ENCODE measurements at places on chromosomes 7 and 10.

DNA sequence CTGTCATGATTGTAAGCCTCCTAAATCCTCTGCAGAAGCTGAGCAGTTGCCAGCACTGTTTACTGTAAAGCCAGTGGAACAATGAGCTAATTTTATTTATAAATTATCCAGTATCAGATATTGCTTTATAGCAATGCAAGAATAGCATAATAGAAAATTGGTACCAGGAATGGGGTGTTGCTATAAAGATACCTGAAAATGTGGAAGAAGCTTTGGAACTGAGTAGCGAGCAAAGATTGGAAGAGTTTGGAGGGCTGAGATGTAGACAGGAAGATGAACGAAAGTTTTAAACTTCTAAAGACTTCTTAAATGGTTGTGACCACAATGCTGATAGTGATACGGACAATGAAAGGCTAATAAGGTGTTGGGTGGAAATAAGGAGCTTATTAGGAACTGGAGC, 917.4 kb upstream of the POT1 start:
- DNase-seq, result no peak

DNA sequence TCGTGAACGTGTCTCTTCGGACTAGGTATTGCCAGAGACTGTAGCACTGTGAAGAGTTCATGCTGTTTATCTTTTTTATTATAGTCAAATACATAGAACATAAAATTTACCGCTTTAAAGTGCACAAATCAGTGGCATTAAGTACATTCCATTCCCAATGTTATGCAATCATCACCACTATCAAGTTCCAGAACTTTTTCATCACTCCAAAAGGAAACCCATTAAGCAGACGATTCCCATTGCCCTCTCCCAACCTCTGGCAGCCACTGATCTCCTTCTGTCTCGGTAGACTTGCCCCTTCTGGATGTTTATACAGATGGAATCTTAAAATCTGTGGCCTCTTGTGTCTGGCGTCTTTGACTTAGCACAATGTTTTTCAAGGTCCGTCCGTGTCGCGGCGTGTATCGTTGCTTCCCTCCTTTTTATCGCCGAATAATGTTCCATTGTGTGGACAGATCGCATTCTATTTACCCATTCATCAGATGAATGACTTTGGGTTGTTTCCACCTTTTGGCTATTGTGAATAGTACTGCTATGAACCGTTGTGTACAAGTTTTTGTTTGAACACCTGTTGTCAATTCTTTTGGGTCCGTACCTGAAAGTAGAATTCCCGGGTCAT, 2.7 kb downstream of the PROSER2 start:
- DNase-seq, result no peak

GRCh38 chr7:77439572-77439971, 23.4 kb upstream of the GSAP start:
- DNase-seq, result no peak

DNA sequence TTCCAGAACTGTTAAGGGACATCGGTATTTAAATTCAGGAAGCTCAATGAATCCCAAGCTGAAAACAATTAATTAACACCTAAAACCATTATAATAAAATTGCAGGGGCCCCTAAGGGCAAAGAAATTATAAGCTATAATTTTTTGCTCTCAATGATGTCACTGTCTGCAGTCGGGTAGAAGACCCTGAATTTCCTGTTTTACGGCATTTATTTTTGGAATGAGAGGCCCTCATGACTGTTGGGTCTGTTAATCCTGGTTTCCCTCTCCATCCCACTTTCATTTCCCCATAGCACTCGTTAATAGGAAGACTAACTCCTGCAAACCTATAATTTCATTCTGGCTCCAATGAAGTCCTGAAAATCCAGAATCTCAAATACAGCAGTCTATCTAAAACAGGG, 25.8 kb upstream of the GPR37 start:
- no peak for DNase-seq

DNA sequence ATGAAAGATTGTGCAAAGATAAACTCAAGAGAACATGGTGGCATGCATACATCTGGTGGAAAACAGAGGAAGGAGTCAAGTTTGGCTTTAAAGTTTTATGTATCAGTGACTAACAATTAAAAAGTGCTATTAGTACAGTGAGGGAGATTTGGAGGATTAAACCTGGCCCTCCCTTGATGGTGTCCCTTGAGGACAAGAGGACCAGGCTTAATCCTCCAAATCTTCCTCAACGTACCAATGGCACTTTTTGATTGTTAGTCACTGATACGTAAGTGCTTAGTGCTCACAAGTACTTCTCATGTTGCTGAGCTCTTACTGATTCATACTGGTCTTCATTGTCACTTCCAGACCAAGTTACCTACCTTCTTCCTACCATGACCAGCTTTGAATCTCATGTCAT, 47.2 kb upstream of the SEMA3E start:
- no peak for DNase-seq

- no peak for DNase-seq
These were observed 27.8 kb downstream of the NET1 start for GRCh38 chr10:5440206-5440605.

- no peak for DNase-seq
These were observed 278.3 kb downstream of the MAD1L1 start for GRCh38 chr7:1954366-1955004.

GRCh38 chr7:133983685-133984419, 143.3 kb upstream of the LRGUK start:
- DNase-seq, result no peak

GRCh38 chr10:49298671-49298982, 343 bp upstream of the C10orf71 start:
- no peak for DNase-seq

- DNase-seq, result no peak
These were observed 757.1 kb downstream of the SORCS3 start for GRCh38 chr10:105398202-105398601.

GRCh38 chr10:6228010-6228511, 25.3 kb downstream of the PFKFB3 start:
- no peak for DNase-seq

DNA sequence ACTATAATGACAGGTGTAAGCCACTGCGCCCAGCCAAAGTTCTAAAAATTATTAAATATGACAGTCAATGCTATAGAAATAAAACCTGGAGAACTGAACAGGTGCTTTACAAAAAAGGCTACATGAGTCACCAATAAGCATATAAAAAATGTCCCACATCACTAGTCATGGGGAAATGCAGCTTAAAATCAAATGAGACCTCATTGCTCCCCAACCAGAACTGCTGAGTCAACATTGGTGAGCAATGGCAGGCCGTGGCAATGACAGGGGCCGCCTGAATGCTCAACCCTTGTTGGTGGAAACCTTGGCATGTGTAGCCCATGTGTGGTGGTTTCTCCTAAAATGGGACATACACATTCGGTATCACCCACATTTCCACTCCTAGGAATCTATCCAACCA, 352.3 kb upstream of the KLF6 start:
- DNase-seq, result no peak

DNA sequence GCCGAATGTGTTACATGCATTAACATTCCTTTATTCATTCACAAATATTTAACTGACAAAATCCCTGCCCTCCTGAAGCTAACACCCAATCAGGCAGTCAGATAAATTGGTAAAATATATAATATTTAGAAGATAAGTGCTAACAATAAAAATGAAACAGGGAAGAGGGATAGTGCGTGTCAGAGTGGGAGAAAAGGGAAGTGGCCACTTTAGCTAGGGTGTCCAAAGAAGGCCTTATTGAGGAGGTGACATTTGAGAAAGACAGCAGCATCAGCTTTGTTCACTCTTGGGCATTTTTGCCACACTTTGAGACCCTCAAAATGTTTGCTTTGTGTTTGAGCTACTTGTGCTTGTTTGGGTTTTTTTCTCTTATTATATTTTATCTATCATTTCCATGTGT, 317.8 kb downstream of the SNX13 start:
- DNase-seq, result no peak

- DNase-seq, result no peak
These were observed 109.6 kb downstream of the GPR37 start for GRCh38 chr7:124655990-124656389.

DNA sequence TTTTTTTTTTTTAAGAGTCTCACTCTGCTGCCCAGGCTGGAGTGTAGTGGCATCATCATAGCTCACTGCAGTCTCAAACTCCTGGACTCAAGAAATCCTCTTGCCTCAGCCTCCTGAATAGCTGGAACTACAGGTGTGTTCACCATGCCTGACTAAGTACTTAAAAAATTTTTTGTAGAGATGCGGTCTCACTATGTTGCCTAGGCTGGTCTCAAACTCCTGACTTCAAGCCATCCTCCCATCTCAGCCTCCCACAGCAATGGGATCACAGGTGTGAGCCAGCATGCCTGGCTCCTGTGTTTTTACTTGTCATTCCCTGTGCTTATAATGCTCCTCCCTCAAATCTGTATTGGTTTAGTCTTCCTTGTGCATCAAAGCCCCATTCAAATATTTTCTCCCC, 46.7 kb downstream of the THNSL1 start:
- no peak for DNase-seq

Data from activated T-helper 2 cell treated with anti-CD3 and anti-CD28 coated beads, Interferon-gamma antibody, Interleukin-2, Interleukin-4, amounts not matched to agents 10 μg/mL and 5 μg/mL and 100 μg/mL, durations not matched to agents 14 hours and 24 hours and 36 hours (primary cell).